ENCODE measurements at places on chromosomes 11 and 22.

GRCh38 chr22:42375982-42376381 lies 56.2 kb downstream of the NFAM1 start:
- DNase-seq: no peak

- DNase-seq: peak; percentile 57
Measured at GRCh38 chr11:47566149-47566698, 825 bp downstream of the PTPMT1 start.

DNA sequence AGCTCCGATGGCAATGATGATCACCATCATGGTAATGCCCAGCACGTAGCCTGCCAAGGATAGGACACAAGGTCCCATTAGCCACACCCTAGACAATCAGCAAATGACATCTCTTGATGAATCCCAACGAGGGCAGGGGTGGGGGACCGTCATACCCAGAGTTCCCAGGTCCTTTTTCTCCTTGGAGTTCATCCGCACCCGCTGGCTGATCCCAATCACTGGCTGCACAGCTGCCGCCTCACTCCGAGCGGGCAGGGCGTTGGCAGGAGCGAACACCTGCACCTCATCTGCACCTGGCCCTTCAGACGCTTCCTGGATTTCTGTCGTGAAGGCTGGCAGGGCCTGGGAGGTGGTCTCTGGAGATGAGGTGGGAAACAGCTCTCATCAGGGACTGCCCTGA lies 2.9 kb downstream of the PIK3IP1 start:
- DNase-seq: no peak

DNA sequence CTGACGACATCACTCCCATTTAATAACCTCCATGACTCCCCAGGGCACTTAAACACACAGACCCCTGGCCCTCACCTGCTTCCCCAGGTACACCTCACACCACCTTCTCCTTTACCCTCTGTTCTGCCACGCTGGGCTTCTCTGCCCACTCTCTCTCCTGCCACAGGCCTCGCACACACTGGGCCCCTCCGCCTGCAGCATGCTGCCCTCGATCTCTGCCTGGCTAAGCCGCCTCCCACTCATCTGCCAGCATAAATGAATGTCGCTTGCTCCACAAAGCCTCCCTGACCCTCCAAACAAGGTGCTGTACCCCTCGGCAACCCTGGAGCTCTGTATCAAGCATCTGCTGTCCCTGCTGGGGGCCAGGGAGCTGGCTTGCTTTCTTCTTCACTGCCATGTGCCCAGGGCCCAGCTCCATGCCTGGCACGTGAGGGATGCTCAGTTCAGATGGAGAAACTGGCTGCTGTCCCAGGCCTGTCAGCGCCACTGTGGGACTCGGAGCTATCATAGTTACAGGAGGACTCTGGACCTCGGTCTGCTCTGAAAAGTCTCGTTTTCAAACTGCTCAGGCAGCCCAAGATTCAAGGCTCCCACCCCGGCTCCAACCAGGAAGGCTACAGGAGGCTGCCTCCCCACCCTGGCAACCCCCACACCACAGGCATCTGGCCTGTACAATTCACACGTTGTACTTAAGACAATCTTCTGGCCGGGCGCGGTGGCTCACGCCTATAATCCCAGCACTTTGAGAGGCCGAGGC lies 11.9 kb downstream of the TTLL1 start:
- DNase-seq: no peak

- no peak for DNase-seq
Measured at GRCh38 chr11:116272181-116272789, 500.5 kb downstream of the BUD13 start.

DNA sequence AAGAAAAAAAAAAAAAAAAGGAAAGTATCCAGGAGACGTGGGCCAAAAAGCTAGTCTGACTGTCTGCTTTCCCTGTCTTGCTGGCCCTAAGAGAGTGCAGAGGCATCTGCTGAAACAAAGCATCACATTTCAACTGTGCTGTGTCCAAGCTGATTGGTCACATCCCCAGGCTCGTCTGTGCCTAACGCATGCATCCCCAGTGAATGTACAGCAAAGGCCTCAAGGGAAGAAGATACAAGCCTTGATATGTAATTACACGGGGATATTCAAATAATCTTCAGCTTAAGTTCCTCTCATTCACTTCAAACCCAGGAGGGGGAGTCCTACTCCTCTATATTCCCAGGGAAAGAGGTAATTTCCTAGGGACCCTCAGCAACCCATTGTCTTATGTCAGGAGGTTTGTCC lies 5.4 kb upstream of the SORL1 start:
- peak; percentile 40 for DNase-seq

DNA sequence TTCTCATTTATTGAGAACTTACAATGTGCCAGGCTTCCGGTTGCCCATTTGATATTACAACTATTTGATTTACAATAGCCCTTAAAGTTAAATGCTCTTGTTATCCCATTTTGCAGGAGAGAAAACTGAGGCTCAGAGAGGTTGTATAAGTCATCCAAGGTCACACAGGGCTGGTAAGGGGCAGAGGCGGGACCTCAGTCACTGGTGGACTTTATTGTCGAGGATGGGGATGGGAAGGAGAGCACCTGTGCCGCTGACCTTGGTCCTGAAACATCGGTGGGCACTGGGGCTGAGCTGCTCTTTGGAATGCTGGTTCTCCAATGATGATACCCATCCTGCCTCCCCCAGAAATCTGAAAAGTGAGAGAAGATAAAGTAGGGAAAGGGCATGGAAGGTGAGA lies 265.4 kb downstream of the MIAT start:
- DNase-seq: no peak

- no peak for DNase-seq
Measured at GRCh38 chr11:46414466-46414796, 22.9 kb upstream of the CHRM4 start.

DNA sequence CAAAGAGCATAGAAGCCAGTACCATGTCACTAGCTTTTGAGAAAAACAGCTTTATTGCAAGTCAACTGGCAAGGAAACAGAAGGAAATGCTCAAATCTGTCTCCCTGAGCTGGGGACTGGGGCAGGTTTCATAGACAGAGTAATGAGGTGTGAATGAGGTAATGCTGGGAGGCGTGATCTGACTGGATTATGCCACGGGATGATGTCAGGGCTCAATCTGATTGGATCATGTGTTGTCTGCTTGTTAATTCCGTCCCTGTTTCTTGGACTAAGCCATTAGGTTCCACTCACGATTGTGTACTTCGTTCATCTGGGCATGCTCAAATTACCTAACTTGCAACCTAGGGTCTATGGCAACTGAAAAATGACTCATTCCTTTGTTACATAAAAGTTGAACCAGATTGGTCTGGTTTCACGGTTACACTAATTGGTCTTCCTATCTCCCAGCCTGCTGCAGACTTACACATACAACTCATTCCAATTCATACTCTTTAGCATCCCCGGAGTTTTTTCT lies 20.2 kb upstream of the OR10A5 start:
- no peak for DNase-seq

DNA sequence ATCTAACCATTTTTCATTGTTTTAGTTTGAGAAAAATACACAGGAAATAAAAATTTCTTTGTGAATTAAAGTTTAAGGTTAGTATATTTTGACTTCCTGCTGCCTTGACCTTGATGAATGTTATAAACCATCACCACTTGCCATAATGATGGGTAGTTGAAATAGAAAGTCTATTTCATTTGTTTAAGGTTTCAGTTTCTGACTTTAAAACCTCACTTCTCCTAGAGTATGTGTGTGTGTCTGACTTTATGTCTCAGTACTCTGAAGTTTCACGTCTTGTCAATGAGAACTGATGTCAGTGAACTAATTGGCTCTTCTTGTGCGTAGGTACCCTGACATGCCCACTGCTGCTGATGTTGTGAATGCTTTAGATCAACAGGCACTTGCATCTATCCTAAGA lies 188.2 kb downstream of the METTL15 start:
- DNase-seq: no peak

GRCh38 chr11:126443120-126443519 lies 87.6 kb downstream of the ST3GAL4 start:
- no peak for DNase-seq

DNA sequence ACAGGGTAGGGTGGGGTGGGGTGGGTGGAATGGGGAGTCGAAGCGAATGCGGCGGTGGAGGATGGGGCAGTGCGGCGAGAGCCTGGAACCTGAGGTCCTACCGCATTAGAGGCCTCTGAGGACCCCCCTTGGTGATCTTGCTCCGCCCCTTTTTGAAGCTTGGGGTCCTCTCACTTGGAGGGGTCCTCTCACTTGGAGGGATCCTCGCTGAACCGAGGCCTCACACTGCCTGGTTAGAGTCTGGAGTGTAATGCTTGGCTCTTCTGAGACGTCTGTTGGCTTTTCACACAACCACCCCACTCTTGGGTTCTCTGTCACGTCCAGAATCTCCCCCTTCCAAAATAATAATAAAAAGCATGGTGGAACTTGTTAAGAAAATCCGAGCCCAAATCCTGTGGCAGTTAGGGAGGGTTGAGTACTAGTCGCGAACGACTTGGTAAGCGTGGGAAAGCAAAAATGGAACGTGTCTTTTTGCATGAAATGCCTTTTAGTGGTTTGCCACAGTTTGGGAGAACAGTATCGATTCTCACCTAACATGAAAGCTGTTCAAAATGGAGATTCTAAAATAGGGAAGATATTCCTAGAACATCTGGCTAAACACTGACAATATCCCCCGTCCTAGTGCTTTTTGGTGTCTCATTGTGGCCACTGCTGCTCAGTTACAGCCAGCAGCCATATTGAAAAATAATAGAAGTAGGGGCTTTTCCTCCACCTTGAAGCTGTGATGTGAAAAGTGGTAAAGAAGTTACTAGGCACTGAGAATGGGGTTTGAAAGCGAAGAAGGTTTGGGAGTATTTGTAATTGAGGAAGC lies 822 bp downstream of the RBX1 start:
- DNase-seq: no peak

DNA sequence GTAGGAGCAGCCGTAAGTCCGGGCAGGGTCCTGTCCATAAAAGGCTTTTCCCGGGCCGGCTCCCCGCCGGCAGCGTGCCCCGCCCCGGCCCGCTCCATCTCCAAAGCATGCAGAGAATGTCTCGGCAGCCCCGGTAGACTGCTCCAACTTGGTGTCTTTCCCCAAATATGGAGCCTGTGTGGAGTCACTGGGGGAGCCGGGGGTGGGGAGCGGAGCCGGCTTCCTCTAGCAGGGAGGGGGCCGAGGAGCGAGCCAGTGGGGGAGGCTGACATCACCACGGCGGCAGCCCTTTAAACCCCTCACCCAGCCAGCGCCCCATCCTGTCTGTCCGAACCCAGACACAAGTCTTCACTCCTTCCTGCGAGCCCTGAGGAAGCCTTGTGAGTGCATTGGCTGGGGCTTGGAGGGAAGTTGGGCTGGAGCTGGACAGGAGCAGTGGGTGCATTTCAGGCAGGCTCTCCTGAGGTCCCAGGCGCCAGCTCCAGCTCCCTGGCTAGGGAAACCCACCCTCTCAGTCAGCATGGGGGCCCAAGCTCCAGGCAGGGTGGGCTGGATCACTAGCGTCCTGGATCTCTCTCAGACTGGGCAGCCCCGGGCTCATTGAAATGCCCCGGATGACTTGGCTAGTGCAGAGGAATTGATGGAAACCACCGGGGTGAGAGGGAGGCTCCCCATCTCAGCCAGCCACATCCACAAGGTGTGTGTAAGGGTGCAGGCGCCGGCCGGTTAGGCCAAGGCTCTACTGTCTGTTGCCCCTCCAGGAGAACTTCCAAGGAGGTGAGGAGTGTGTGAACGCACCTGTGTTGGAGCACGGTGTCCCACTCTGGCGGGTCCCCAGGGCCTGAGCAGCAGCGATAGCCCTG lies at the start of gene TAGLN:
TSS of gene TAGLN (plus strand) at position 318 of the 863 bp plus-strand sequence. CDS start 3,644 bp downstream, outside the sequence.
- DNase-seq: no peak

- no peak for DNase-seq
Measured at GRCh38 chr11:94673386-94673785, 94.8 kb upstream of the AMOTL1 start.

GRCh38 chr11:85717429-85717828 lies 31.4 kb upstream of the CCDC89 start:
- no peak for DNase-seq

- no peak for DNase-seq
Measured at GRCh38 chr11:17770917-17771316, 36.3 kb downstream of the KCNC1 start.

DNA sequence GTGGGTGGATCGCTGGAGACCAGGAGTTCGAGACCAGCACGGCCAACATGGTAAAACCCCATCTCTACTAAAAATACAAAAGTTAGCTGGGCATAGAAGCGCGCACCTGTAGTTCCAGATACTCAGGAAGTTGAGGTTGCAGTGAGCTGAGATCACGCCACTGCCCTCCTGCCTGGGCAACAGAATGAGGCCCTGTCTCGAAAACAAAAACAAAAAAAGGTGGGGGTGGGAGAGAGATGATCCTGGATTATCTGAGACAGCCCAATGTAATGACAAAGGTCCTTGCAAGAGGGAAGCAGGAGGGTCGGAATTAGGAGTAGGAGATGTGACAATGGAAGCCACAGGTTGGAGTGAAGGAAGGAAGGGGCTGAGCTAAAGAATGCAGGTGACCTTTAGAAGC lies 87.6 kb upstream of the APOA1 start:
- DNase-seq: no peak

GRCh38 chr11:73229321-73229895 lies 11.3 kb downstream of the P2RY2 start:
- no peak for DNase-seq

DNA sequence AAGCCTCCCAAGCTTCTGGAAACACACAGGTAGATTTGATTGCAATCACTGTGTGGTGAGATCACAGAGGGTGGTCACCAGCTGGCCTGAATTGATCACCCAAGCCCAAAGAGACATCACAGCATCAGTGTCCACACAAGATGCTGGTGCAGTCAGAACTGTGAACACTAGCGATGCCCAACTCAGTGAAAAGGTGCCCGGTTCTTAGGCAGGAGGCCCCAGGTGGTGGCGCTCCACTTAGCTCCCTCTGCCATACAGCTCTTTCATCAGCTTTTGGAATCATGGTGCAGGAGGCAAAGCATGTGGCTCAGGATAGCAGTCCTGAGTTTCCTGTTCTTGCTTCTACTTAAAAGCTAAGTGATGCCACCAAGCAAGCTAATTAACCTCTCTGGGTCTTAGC lies 11.1 kb downstream of the DGCR2 start:
- DNase-seq: no peak

DNA sequence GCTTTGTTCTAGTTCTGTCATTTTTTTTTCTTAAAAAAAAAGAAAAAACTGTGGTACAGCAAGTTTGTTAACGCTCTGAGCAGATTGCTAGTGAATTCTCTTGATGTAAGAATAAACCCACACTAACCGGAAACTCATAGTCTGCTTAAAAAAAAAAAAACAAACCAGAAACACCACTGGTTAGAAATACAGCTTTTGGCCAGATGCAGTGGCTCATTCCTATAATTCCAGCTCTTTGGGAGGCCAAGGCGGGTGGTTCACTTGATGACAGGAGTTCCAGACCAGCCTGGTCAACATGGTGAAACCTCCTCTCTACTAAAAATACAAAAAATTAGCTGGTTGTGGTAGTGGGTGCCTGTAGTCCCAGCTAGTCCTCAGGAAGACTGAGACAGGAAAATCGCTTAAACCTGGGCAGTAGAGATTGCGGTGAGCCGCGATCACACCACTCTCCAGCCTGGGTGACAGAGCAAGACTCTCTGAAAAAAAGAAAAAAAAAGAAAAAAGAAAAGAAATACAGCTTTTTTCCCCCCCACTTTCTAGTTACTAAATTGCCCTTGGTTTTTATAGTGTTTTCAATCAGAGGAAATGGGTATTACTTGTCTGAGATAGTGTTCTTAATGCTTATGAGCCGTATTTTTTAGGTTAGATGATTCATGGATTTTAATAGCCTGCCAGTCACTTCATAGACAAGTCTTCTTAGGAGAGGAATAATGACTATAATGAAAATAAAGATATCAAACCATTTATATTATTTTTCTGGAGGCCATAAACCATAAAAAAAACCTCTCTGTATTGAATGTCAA lies 222.8 kb downstream of the DDX10 start:
- no peak for DNase-seq
